ENCODE measurements at places on chromosomes 5 and 9.

DNA sequence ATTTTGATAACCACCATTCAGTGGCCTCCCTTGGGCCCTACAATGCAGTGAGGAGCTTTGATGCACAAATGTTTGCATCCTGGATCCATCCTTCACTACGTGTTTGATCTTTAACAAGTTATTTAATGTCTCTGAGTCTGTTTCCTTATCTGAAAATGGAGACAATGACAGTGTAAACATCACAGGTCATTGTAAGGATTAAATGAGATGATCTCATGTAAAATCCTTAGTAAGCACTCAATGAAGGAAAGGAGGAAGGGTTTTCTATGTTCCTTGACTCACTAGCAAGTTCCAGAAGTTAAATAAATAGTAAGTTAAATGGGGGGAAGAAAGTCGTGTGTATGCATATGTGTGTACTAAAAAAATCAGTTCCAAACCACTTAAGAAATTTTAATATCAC lies 9.8 kb upstream of the SLC36A3 start:
- DNase-seq = no peak

- no peak for DNase-seq
Observed at GRCh38 chr5:78610636-78611035, 37.9 kb downstream of the LHFPL2 start.

GRCh38 chr5:136396886-136397285 lies 31.5 kb upstream of the TRPC7 start:
- DNase-seq = no peak

DNA sequence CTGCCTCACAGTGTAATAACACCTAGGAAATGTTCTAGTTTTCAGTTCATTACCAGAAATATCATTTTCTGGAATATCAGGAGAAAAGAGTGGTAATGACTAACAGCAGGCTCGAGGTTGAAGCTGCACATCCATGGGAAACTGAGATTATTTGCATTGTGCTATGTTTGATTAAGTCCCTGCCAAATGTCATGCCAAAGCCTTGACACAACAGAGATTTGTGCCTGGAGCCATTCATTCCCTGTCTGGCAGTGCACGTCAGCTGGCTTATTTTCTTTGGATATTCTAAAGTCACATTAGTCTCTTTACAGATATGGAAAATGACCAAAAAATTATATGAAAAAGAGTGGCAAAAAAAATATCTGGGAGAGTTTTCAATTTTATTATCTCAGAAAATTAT lies 848.0 kb downstream of the PTPRD start:
- DNase-seq = no peak

DNA sequence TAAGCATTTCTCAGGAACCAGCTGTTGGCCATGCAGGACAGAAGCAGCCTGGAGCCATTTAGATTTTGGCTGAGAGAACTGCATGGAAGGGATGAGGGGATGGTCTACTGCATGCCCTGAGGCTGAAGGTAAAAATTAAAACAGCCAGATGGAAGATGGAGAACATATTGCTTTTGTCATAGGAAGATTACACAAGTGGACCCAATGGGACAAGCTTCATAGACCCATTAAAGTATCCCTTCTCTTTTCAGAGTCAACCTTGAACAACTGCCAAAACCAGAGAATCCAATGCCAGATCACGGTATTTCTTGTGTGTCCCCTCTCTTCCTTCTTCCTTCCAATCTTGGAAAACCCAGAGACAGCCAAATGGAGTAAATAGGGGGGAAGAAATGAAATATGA lies 253.4 kb downstream of the NR2F1-AS1 start:
- no peak for DNase-seq

DNA sequence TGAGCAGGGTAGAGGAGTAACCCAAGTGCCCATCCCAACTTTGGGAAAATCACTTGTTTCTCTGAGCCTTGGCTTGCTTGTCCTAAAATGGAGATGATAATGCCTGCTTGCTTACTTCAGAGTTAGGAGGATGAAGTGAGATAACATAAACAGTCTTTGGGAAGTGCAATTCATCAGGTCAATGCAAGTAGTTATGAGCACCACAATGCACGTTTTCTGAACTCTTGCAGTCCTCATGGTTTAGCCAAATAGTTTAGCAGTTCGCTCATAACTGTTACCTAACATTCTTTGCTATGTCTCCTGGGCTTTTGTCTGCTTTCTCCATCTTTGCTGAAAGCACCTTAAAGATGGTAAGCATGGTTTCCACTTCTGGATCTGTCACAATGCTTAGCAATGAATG lies 270.0 kb downstream of the ADAMTSL1 start:
- DNase-seq = no peak

GRCh38 chr9:108153416-108153815 lies 663.8 kb upstream of the KLF4 start:
- DNase-seq = no peak

GRCh38 chr9:6757132-6757455 lies 679 bp upstream of the KDM4C start:
- no peak for DNase-seq

DNA sequence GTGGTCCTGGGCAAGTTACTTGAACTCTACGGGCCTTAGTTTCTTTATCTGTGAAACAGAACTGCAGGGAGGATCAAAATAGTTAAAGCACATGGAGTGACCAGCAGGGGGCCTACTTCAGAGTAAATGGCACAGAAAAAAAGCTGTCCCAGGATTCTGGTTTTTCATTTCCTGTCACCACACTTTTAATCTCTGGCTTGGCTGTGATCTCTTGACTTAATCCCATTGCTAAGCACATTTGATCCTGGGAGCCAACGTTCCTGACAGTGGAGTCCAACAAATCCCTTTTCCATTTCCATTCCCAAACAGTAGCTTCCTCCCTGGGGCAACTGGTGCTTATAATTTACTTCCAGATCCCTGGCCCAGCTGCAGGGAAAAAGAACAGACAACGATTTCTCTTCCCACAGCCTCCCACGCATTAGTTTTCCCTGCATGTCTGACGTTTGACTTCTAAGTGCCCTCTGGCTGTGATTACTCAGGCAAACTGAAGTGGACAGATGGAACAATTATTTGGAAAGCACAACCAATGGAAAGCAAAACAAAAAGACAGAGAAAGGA lies 136.5 kb upstream of the STK32A start:
- DNase-seq = no peak

DNA sequence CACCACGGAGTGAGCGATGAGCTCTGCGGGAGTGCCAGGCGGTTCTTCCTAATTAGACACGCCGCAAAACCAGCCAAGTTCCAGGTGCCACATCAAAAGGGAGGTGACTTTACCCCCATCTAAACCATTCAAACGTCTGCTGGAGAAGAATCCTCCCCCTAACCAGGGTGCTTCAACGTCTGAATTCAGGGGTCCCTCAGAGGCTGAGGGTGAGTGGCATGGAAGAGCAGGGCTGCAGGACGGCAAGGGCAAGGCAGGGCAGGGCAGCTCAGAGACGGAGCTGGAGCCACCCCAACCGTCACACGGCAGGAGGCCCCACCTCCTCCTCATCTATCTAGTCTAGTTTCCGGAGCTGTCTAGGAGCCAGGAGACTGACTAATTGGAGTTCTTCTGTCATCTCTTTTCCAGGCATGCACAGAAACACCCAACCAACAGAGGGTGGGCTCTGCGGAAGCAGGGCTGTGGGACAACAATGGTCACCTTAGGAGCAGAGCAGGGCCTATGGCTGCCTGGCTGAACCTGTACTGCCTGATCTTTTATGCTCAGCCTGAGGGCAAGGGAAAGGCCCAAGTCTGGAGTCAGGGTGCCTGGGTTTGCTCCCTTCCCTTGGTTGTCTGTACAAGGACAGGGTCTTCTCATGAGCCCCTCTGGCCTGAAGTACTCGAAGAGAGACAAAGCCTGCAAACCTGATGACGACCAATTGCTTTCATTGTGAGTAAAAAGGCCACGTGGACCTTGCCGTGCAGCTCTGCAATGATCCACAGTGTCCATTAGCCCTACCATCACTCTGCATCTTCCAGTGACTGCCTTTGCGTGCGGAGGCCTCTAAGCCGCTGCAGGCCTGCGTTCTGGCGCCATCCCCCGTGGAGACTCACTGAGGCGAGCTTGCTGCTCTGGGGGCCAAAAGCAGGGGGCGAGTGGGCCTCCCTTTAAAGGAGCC lies 81.0 kb upstream of the SLC25A51 start:
- DNase-seq = no peak

- DNase-seq = no peak
Observed at GRCh38 chr9:118367383-118367782, 663.2 kb downstream of the TLR4 start.

- DNase-seq = no peak
Observed at GRCh38 chr5:167557359-167557758, 734.1 kb upstream of the WWC1 start.

- no peak for DNase-seq
Observed at GRCh38 chr9:5510360-5510931, at the start of gene PDCD1LG2. Gene PDCD1LG2, plus strand, starts transcription at chr9:5510531. Its CDS starts 12,016 bp downstream, at chr9:5522547.

- no peak for DNase-seq
Observed at GRCh38 chr5:158086856-158087255, 227.9 kb upstream of the CLINT1 start.

DNA sequence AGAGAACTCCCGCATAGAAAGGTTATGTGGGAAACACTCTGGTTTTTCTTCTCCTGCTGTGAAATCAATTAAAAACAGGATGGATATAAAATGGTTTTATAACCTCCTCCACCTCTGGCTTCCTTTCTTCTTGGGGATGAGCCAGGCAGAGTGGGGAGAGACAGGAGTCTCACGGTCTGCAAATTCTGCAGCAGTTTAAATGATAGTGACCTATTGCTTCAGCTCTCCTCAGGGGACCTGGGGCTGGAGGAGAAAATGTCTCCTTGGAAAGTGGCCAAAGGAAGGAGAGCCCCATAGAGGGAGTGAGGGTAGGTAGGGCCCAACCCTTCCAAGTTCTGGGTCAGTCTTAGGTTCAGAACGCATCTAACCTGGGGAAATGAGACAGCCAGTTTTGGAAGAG lies 118.8 kb downstream of the MTX3 start:
- no peak for DNase-seq

DNA sequence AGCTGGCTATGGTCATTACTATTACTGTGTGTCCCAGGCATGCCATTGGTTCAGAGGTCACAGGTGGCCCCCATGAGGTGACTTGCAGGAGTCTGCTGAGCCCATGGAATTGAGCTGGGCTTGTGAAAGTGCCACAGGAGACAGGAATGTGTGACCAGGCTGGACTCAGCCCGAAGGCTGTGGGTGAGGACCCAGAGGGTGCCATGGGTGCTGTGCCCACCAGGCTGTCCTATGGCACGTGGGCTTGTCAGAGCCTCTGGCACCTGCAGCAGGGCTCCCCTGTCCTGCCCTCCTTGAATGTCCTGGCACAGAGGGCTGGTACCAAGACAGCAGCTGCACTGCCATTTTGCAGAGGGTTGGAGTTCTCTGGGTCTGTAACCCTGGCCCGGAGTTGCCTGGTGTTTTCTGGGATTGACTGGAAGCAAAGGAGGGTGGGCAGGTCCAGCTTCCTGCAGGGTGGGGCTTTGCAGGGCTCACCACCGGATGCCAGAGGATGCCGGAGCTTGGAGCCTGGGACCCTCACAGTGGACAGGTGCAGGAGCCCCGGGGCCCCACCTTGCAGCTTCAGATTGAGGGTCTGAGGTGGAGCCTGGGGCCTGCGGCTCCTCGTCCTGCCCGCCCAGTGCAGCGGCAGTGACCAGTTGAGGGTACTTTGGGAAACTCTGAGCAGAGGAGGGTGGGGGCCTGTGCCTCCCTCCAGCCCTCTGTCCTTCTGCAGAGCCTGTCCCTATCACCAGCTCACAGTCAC lies 14.2 kb downstream of the COL5A1 start:
- no peak for DNase-seq

GRCh38 chr9:124868511-124869465 lies 6.9 kb downstream of the ARPC5L start:
- DNase-seq = peak; percentile 84

- no peak for DNase-seq
Observed at GRCh38 chr5:35056686-35057085, 8.9 kb upstream of the AGXT2 start.

- no peak for DNase-seq
Observed at GRCh38 chr5:1368756-1369155, 23.9 kb upstream of the CLPTM1L start.

- no peak for DNase-seq
Observed at GRCh38 chr9:14209399-14210345, 104.3 kb downstream of the NFIB start.

- DNase-seq = no peak
Observed at GRCh38 chr5:35313291-35313690, 83.0 kb upstream of the PRLR start.

- no peak for DNase-seq
Observed at GRCh38 chr5:36373527-36374086, 71.9 kb upstream of the RANBP3L start.

DNA sequence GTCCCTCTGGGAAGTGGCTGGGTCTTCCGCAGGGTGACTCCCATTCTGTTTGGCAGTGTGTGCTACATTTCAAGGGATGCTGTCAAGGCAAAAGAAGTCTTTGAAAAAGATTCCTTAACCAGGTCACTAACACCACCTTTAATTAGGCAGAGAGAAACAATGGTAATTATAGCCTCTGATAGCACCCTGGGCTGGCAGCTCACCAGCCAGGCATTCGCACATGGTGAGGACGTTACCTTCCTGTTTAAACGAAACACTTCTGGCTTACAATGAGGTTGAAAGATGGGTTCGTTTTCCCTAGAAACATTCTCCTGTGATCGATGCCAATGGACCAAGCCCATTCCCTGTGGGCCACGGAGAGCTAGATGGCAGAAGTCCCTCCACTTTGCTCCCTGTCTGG lies 230.1 kb upstream of the PANK3 start:
- no peak for DNase-seq

- DNase-seq = no peak
Observed at GRCh38 chr9:69673311-69673640, 1.1 kb upstream of the APBA1 start.

- DNase-seq = no peak
Observed at GRCh38 chr5:128399111-128399510, 138.9 kb downstream of the FBN2 start.

GRCh38 chr5:124895236-124895635 lies 148.8 kb upstream of the ZNF608 start:
- DNase-seq = no peak

DNA sequence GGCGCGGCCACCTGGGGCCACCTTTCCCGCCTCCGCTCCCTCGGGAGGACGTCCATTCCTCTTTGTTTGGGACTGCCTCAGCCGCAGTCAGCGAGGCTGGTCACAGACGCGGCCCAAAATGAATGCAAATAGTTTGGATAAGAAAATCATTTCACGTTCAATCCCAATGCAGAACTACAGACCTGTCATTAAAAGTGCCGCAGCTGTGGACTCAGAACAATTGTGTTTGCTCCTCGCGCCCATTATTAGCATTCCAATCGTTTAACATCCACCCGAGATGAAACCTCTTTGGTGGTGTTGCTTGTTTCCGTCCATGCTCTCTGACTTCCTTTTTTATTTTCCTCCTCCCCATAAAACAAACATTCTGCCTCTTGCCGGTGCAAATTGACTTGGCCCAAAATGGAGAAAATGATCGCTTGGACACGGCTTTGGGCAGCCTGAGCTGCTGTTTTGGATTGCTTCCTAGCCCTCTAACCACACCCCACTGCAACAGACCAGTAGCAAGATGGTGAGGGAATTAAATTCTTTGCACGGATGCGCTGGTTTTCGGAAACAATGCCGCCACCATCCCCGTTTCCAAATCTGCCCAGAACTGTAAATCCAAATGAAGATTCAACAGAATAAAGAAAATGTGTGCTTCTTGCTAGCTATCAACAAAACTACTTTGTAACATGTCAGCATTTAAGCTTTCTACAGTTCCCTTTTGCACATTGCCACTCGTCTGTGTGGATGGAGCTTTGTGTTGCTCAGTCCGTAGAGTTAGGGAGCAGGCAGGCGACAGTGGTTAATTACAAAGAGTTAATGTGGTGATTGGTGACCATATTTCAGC lies 784 bp downstream of the NLN start:
- peak; percentile 50 for DNase-seq

- no peak for DNase-seq
Observed at GRCh38 chr5:148816357-148816756, 10.1 kb upstream of the ADRB2 start.

Measured in hypothalamus (tissue), 51 donors.